ENCODE measurements at places on chromosomes 3 and 15.

GRCh38 chr15:57756466-57756865 lies 50.0 kb downstream of the POLR2M start:
- no peak for DNase-seq

GRCh38 chr3:141526709-141527108 lies 39.9 kb downstream of the RASA2 start:
- DNase-seq: no peak

DNA sequence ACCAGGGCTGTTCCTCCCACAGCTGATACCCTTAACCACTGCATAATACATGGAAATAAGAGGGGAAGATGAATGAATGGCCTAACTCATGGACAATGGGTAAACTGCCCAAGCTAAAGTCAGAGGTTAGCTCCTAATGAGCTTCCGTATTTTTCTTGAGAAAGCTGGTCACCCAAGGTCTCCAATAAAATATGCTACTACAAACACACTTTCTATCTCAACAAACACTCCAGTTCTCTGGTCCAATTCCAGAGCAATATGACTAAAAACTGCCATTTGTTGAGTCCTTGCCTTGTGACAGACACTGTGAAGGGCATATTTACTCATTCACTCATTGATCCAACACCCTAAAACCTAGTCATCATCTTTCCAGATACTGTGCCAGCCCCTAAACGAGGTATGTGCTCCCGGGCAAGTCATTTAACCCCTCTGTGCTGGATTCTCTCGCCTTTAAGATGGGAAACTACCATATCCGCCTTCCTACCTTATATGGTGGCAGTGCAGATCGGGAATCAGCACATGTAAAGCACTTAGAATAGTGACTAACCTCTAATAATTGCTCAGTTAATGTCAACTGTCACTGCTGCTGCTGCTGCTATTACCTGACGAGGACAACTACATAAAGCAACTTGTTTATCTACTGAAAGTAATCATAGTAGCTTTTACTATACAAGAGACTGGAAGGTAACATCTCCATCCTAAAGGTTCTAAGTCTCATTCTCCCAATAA lies 89.1 kb downstream of the XXYLT1 start:
- no peak for DNase-seq

GRCh38 chr3:29239376-29239775 lies 41.5 kb upstream of the RBMS3 start:
- DNase-seq: no peak
